ENCODE measurements at places on chromosomes 3 and 15.

DNA sequence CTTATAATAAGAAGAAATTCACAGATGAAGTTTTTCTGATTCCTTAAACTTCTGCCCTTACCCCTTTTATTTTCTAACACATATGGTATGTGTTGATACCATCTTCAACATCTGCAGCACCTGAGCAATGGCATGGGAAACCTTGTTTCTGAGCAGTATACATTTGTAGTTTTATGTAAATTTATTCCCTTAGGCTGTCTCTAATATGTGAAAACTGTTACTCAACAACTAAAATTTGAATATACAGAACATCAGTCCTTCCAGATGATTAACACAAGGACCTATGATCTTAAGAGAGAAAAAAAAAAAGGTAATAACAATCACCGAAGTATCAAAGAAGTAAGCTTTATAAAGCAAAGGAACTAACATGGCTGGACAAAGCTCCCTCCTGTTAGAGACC lies 190.5 kb downstream of the TBC1D5 start:
- DNase-seq = no peak

DNA sequence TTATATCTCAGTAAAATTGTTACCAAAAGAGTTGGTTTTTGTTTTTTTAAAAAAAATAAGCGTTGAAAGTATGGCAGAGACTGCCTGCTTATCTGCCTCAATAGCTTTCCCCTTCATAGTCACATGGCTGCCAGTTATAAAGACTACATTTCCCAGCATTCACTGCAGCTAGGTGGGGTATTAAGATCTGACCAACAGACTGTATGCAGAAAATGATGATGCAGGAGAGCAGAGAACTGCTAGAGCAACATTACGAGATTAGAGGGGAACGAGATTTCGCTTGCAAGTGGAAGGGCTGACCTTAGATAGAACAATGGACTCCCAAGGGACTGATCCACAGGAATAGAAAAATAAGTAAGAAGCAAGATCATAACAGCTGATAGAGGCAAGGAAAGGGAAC lies 14.3 kb downstream of the RHOA start:
- no peak for DNase-seq

DNA sequence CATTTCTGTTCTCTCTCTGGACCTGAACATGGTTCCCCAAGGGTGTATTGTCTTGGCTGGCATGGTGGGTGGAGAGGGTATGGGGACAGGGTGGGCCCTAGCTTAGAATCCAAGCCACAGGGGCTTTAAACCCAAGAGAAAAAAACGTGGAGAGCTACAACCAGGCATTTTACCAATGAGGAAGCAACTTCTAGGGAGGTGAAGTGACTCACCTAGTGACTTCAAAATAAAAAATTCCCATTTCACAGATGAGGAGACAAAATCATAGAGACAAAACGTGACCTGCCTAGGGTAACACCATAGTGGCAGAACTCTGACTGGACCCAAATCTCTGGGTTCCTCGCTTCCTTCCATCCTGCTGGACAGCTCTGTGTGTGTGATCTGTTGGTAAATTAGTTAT lies 216.8 kb downstream of the RPLP1 start:
- DNase-seq = no peak

DNA sequence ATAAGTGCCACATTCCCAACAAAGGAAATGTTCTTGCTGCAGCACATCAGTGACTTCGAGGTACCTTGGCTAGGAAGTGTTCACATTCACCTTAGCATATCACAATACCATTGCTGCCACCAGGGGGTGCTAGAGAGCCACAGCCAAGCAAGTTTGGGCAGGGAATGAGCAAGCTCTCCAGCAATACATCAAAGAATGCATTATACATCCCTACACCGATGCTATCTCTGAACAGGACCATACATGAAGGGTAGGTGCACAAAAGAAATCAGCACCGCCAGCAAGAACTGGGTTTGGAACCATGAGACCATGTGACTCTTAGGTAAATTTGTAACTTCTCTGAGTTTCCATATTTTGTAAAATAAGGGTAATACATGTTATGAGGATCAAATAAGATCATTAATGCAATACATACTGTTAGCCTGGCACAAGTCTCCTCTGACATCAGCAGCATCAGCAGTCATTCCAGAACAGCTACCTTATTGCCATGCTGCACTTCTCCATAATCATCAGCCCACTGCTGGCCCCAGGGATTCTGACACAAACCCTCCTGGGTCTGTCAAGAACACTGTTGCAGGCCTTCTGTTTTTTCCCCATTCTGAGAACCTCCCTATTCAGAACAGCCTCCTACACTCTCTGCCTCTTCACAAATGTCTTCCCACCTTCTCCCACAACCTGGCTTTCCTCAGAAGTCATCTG lies 37.5 kb downstream of the RYK start:
- peak; percentile 59 for DNase-seq

DNA sequence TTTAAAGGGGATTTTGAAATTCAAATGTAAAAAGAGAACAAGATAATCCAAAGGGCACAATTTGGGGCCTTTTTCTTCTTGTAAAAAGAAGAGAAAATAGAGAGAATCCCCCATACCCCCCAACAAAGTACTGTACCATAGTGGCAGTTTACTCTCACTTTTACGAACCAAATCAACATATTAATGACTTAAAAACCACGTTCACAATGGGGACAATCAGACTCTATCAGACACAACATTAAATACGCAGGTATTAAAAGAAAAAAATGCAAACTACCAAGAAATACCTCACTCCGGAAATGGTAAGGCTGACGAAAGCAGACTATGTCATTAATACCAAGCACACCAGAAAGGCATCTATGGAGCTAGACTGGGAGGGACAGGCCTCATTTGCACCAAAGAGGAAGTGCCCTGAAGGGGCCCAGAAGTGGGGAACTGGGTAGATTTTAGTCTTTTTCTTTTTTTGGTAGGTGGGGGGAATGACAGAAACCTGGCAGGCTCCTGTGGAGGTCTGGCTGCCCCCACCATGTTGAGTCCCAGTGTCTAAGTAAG lies 134.3 kb downstream of the TIGIT start:
- no peak for DNase-seq

GRCh38 chr15:55434989-55435825 lies 26.9 kb downstream of the PIERCE2 start:
- DNase-seq = no peak

GRCh38 chr3:111616417-111617105 lies 21.4 kb upstream of the ZBED2 start:
- no peak for DNase-seq

- DNase-seq = no peak
Observed at GRCh38 chr15:29035336-29036285, 149.8 kb downstream of the APBA2 start.

DNA sequence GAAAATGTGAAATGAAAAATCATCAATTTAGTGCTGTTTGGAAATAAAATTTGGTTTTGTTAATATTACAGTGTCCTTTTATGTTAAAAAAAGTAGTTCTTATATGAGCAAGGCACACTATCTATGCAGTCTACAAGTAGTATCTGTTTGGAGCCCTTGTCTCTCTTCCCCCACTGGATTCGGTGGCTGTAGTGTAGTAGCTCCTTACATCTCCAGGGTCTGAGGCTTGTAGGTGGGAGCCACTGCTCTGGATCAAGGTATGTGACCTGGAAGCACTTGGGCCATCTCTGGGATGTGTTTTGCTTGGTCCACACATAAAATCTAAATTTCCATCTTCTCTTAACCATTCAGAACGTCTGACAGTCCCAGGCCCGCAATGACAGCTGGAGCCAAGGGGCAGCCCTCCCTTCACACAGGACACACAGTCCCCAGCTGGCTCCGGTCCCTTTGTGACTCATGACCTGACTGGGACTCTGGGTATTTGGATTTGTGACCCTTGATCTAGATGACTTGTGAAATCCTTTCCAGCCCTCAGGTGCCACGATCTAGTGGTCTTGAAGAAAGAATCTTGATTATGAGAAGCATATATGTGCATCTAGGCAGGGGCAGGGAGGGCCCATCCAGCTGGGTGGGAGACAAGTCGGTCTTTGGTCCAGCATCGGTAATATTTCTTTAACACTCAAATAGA lies 80.0 kb downstream of the USP13 start:
- DNase-seq = no peak

DNA sequence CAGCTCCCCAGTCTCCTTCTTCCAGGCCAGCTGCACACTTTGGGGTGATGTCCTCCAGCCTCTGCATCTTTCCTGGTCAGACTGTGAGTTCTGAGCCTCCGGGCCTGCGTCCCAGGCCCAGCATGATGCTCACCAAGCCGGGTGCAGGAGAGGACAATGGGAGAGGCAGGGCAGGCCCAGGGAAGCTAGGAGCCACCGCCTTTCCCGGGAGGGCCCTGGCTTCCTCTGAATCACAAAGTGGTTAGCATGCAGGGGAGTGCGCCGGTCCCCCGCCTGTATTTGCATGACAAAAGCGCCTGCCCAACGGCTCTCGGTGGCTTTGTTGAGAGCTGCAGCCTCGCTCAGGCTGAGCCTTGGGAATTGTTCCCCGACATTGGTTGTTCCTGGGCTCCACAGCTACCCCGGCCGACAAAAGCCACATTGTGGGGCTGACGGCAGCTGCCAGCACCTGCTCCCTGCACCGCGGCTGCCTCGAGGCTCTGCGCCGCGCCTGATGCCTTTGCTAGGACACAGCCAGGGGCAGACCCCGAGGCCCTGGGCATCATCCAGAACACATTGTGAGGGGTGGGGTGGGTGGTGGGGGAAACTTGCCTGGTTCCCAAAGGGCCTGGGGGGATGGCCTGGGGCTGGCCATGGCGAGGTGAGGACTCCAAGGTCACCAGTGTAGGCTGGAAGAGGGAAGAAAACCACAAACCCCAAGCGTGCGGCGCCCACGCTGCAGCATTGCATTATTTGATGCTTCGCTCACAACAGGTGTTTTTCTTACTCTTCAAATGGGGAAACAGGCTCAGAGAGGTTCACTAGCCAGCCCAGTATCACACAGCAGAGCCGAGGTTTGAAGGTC lies 20.0 kb upstream of the KLF13 start:
- peak; percentile 29 for DNase-seq

- no peak for DNase-seq
Observed at GRCh38 chr15:92166751-92167405, 226.8 kb upstream of the ST8SIA2 start.

DNA sequence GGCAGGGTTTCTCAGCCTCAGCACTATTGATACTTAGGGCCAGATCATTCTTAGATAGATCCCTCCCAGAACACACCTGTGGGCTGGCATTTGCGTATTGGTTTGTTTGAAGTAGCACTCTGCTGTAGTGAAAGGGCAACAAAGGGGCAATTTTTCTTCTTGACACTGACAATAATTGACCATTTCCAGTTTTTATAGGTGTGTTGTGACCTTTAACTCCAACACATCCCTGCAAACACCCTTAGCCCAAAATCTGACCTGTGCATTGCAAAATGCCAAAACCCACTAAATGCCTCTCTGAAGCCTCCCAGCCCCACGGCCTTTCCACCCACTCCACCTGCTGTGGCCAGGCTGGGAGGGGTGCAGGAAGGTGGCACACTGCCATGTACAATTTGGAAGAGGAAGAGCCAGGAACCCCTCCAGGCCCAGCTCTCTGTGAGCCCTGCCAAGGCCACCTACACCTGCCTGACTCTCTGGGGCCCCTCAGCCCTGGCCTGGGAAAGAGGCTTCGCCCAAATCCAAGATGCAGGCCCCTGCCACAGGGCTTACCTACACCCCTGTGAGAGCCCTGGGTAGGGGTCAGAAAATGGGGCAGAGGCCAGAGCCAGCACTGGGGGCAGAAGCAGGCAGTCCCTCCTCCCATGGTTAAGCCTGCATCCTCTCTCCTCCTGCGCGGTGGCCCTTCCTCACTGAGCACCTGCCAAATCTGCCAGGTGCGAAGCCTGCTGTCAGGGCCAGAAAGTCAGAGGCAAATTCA lies 9.6 kb upstream of the CYP11A1 start:
- no peak for DNase-seq

DNA sequence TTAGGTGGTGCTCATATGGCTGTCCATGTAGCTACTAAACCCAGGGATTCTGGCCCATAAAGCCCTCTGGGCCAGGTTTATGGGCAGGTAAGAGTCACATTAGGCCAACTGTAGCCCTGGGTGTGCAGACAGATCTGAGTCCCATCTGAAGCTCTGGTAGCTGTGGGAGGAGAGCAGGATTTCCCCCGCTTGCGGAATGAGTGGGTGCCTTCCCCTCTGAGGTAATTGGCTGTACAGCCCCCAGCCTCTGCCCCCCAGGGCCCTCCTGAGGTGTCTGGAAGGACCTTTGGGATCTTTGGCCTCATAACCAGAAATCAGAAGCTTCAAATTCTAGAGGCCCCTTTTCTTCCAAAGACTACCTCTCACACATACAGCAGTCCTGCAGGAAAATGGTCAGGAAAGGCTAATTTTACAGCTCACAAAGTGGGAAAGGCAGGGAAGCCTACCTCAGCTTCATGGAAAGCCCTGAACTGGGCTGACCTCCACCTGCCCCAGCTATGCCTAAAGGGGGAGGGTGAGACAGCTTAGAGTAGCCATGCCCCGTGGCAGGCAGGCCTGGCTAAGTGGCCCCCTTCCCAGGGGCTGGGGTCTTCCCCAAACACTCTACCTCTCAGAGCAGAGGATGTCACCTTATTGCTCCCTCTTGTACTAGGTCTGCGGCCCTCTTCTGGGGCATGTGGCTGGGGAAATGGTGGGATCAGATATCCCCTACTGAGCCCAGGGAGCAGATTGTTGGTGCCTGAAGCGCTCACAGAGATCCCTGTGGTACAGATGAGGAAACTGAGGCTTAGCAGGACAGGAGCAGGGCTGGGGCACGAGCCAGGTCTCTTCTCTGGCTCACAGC lies 16.8 kb downstream of the HEMK1 start:
- DNase-seq = no peak

DNA sequence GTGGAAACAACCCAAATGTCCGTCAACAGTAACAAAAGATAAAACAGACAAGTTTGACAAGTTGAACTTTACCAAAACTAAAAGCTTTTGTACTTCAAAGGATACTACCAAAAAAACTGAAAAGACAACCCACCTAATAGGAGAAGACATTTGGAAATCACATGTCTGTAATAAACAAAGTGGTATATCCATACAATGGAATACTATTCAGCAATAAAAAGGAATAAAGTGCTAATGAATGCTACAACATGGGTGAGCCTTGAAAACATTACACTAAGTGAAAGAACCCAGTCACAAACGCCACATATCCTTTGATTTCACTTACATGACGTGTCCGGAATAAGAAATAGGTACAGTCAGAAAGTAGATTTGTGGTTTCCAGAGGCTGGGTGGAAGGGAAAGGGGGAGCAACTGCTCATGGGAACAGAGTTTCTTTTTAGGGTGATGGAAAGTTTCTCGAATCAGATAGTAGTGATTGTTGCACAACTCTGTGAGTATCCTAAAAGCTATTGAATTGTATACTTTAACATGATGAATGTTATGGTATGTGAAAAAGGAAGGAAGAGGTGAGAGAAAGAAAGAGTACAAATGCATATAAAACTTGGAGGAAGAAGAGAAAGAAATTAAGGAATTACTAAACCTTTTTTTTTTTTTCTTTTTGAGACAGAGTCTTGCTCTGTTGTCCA lies 72.7 kb upstream of the ABHD2 start:
- no peak for DNase-seq

- no peak for DNase-seq
Observed at GRCh38 chr15:25244731-25245585, 193.9 kb downstream of the UBE3A start.

- DNase-seq = no peak
Observed at GRCh38 chr3:150384296-150385212, 23.5 kb upstream of the TSC22D2 start.

- DNase-seq = no peak
Observed at GRCh38 chr15:22839046-22839695, 705 bp downstream of the NIPA2 start.

All from NCI-H1930 (cell line).